Neural crest cell (in vitro differentiated cells): ENCODE measurements at places on chromosomes 4 and X. TPM values are rescaled to one million over a fixed set of nuclear protein-coding genes. Genes with fewer than 3 reads are reported as not detected.

The NAP1L3 gene
- total RNA-seq, result 34.5 and 34.6 TPM in 2 replicates

The TEX13C gene
- not detected in 2 replicates for total RNA-seq

The ETDB gene
- total RNA-seq, result not detected in 2 replicates

The ERVMER34-1 gene
- total RNA-seq, result 3.2 and 3.3 TPM in 2 replicates

The BTC gene
- total RNA-seq, result 0.14 TPM in 1 of 2 replicates, not detected in the other

The GPR173 gene
- 11.8 and 13.0 TPM in 2 replicates for total RNA-seq

The GAGE12E gene
- not detected in 2 replicates for total RNA-seq

The TRAM1L1 gene
- total RNA-seq, result 4.6 and 5.0 TPM in 2 replicates

The ATOH1 gene
- total RNA-seq, result not detected in 2 replicates

The CITED1 gene
- total RNA-seq, result 4.8 and 6.2 TPM in 2 replicates

The XAGE1A gene
- not detected in 2 replicates for total RNA-seq

GRCh38 chr4:159298502-159298901 is 195.6 kb downstream of the RAPGEF2 start:
- DNase-seq, result no peak

DNA sequence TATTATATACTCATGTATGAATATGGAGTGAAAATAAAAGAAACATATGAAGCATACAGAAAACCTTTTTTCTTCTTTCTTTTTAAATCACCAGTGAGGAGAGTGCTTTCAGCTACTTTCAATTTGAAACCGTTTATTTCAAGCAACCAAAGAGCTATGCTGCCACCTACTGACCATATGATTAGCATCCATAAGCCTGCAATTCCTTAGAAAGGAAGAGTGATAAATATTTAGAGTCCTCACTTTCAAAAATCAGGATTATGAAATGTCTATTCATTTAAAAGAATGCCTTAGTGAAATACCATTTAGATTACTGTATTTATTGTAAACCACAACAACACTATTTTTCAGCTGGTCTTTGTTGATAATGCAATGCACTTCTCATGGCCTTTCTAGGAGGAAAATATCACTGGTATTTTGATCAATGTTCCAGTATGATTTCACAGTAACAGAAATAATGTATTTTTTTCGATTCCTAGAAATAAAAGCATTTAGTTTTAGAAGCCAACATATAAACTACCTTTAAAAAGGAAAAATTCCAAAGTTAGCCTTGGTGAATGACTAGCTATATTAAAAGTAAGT is 667.6 kb downstream of the PCDH18 start:
- DNase-seq, result peak; percentile 51

GRCh38 chrX:41475591-41476241 is 28.6 kb downstream of the NYX start:
- peak; percentile 43 for DNase-seq

DNA sequence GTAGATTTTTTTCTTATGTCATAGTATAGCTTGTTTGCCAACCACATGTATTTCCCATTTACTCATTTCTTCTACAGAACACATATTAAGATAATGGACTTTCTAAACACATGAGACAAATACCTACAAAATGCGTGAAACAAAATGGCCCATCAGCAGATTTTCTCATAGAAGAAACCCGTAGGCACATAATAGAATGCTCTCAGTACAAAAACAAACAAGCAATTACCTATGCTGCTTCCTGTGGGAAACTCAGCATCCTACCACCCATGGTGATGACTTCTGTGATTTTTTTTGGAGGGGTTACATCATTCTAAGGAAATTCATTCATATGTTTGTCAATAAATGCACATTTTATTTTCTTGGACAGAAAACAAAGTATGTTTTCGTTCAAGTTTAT is 343.6 kb downstream of the SPRY1 start:
- no peak for DNase-seq

DNA sequence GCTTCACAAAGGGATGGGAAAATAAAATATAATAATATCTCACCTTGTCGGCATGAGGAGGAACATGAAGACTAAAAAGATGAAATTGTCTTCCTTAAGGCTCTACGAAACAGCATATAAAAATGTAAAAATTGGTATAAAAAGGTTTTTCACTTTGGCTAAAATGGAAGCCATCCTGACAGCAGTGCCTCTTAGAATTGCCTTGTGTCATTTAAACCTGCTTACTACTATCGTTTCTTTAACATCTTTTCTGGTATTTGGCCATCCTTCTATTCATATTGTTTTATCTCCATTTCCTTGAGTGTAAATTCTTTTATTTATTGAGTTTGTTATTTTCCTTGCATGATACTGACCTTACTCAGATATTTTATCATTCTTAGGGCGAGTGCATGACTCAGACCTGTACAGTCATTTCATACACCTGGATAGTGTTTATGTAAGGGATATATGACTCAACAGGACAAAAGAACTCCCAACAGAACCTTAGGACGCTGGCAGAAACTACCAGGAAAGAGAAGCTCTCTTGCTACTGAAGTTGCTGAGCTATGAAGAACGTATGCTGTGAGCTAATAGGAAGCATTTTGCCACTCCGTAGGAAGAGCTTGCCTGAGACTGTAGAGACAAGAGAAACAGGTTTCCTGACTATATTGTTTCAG is 5.8 kb upstream of the CDKN2AIP start:
- DNase-seq, result no peak
